ENCODE measurements at places on chromosomes 6 and 20.
A peak's percentile ranks its signal among the peaks of the same experiment; 100 is the strongest.

GRCh38 chr6:11292594-11293236 is 60.2 kb upstream of the NEDD9 start:
- DNase-seq, result no peak

- DNase-seq, result peak; percentile 8
Observed at GRCh38 chr6:168619560-168620314, 178.8 kb downstream of the SMOC2 start.

GRCh38 chr20:46305331-46305972 is 2.8 kb downstream of the CDH22 start:
- no peak for DNase-seq

- no peak for DNase-seq
Observed at GRCh38 chr6:84358581-84358980, 131.1 kb upstream of the CEP162 start.

DNA sequence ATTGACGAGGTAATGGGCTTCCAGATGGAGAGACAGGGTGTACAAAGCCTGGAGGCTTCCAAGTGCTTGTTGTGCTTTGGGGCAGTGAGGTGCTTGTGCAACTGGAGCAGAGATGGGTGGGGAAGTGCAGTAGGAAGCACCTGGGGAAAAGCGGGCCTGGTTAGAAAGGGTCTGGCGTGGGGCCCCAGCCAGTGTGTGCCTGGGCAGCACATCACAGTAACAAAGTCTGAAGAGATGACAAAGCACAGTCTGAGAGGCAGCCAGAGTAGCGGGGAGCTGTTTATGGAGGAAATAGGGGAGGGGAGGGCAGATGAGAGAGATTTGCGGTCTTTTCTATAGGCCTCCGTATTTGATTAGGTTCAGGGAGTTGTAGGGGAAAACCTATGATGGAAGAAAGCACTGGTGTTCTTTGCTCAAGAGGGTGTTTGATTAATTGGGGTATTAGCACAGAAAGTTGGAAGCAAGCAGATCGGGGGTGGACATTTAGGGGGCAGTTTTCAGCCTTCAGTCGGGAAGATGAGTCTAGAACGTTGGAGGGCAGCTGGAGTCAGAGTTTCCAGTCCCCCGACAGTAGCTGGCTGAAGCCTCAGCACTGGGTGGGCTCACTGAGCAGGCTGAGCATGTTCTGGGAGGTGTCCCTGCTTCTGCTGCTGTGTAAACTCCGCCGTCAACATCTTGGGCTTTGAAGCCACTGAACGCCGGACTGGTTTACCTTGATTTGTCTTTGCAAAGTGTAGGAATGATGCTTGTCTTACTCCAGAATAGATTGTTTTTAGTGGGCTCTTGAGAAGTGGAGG is 15.5 kb upstream of the MROH8 start:
- peak; percentile 18 for DNase-seq

DNA sequence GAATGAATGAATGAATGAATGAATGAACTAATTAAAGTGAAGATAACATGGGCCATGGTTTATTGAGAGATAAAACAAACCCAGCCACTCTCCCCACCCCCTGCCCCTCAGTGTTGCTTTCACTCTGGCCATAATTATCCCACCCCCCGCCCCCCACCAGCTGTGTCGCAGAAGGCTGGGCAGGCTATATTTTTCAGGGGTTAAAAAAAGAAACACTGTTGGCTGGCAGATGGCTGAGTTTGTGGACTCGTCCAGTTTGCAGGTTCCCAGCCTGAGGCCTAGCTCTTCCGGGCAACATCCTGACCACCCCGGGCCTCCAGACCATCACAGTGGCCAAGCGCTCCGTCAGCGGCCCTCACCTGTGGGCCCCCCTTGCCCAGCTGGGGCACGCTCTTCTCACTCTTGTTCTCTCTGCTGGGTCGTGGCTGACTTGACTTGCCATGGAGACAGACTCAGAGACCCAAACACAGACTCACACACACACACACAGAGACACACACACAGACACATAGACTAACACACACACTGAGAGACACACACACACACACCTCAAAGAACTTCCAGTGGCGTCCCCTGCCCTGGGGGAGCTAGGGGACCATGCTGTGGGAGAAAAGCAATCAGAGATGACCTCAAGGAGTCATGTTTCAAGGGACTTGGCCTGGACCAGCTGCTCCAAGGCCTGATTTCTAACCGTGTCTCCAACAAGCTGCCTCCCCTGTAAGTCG is 2.2 kb upstream of the GRM4 start:
- DNase-seq, result no peak

DNA sequence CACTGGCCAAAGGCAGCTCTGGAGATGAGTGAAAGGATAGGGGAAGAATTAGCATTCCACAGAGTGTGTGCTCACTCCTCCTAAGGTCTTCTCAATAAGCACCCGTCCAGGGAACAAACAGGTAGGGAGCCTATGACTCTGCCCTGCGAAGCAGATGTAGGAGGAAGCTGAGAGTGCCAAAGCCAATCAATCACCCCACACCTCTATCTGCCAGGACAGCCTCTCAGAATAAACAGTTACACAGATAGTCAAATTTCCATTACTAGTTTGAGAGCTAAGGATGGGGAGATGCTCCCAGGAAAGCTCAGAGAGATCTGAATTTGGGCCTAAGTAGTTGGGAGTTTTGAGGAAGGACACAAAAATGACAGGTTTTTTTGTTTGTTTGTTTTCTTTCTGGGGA is 40.5 kb upstream of the SLA2 start:
- DNase-seq, result no peak

- peak; percentile 51 for DNase-seq
Observed at GRCh38 chr6:12504325-12504966, 212.1 kb upstream of the PHACTR1 start.

Data from KBM-7 (cell line).